CD4-positive, alpha-beta T cell (primary cell): ENCODE measurements at places on chromosomes 2 and 18. TPM values are rescaled to one million over a fixed set of nuclear protein-coding genes. Genes with fewer than 3 reads are reported as not detected.

Gene TACR1
- not detected for total RNA-seq

Gene RGPD3
- 0.11 TPM for total RNA-seq

Gene CENPA
- total RNA-seq, result 1.1 TPM

Gene TMEM247
- total RNA-seq, result not detected

Gene UGT1A5
- total RNA-seq, result not detected

Gene TMEM178A
- 0.22 TPM for total RNA-seq

Gene C18orf54
- 0.44 TPM for total RNA-seq

Gene SERPINB3
- total RNA-seq, result not detected

Gene STAT4
- 83.0 TPM for total RNA-seq

Gene CCL20
- 1.5 TPM for total RNA-seq

Gene PROM2
- total RNA-seq, result 0.73 TPM

Gene SP140L
- 64.1 TPM for total RNA-seq

GRCh38 chr2:39228413-39229209 is 15.2 kb downstream of the CDKL4 start:
- no peak for DNase-seq

- DNase-seq, result no peak
Observed at GRCh38 chr2:239966853-239967552, 58.1 kb downstream of the NDUFA10 start.

GRCh38 chr18:40258311-40258710 is 1696.7 kb upstream of the PIK3C3 start:
- no peak for DNase-seq

- DNase-seq, result no peak
Observed at GRCh38 chr2:39491653-39492052, 54.6 kb upstream of the MAP4K3 start.

GRCh38 chr2:230525682-230526081 is 109.7 kb downstream of the SP100 start:
- DNase-seq, result no peak

GRCh38 chr18:29779096-29779495 is 1263.4 kb downstream of the DSC3 start:
- no peak for DNase-seq

DNA sequence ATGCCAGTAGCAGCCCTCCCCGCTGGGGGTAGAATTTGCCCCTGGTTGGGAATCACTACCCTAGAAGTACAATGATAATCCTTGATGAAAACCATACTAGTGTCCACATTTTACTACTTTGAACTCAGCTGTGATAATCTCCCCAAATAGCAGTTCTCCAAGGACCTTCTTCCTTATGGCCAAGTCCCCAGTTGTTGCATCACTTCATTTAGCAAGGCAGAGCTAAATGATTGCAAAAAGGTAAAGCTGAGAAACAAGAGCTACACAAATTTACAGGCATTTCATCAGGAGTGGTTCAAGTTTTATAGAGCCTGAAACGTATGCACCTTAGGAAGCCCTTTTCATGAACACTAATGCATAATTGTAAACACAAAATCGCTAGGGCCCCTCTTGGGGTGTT is 44.9 kb upstream of the REL start:
- DNase-seq, result no peak

DNA sequence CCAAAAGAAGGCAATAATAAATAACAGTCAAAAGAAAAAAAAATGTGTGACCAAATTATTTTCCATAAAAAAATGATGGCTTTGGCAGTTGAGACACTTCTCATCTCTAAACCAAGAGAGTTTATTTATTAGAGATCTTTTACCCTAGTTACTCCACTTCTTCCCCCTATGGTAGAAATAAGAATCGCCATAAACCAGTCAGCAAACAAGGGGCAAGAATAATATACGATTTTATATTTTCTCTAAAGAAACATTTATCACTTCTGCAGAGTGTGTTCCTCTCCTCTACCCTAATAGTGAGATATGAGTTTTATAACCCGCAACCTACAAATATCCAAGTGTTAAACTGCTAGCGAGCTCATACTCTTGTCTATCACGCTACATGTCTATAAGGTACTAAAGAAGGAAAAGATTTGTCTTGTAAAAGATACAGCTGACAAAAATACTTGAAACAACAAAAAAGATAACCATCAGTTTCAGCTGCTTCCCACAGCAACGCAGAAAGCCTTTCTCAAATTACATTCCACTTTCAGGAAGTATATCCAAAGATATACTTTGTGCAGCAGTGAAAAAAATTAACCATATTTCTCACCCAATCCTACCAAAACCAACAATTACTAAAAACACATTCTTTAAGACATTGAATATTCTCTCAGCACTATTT is 2.3 kb downstream of the RNF103 start:
- no peak for DNase-seq

- no peak for DNase-seq
Observed at GRCh38 chr18:26386002-26386401, 159.8 kb downstream of the TAF4B start.

DNA sequence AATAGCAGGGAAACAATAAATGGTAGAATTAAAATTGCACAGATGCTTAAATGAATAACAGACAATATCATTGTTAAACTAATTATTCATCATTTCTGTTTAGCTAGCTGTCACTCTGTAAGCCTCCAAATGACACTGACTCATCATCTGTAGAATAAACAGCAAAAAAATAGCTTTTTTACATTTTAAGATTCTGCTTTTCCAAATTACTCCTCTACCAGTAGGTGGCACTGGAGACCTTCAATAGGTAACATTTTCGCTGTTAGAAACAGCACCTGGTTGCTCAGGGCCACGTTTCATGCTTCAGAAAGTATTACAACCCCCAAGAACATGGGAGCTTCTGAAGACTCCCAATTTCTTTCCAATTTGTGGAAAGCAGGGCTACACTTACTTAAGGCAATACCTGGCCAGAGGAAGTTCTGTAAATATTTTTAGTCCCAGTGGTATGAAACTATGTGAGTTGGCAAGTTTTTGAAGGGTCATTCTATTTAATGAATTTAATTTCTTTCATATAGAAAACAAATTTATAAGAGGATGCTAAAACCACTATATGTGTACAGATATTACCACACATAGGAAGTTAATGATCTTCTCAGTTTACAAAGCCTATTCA is 45.4 kb downstream of the TTN start:
- DNase-seq, result no peak

DNA sequence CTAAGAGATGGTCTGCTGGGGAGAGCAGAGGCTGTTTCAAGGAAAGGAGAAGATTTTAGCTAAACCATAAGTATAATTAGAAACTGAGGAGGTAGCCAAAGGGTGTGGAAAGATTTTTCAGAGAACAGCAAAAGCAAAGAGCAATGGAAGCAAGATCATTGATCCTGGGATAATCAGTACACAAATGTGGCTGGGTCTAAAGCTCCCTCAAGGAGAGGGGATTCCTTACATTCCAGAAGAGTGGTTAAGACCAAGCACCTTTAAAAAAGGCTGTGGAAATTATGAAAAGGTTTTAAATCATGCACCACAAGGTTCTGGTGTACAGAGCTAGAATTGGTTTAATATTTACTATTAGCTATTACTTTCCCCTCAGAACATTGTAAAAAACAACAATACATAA is 246.0 kb upstream of the UBE2E3 start:
- no peak for DNase-seq

- no peak for DNase-seq
Observed at GRCh38 chr2:3631851-3632659, 25.9 kb upstream of the ALLC start.

- no peak for DNase-seq
Observed at GRCh38 chr2:150812664-150813367, 325.3 kb upstream of the RND3 start.

DNA sequence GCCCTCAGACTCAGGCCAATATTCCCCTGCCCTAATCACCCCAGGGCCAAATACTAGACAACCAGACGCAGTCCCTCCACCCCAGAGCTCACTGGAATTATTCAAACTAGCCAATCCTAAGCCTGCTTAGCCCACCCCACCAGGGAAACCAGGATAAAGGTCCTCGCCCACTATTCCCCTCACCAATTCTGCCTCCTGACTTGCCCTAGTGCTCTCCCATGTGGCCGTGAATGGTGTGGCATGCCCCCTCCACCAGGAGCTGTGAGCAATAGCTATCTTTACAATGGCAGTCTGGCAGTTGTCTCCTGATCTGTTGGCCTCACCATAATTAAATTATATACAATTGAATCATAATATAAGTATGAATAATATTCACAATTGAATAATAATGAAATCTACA is 42.3 kb downstream of the FAM124B start:
- no peak for DNase-seq

GRCh38 chr2:173953047-173953424 is 12.1 kb downstream of the SP3 start:
- no peak for DNase-seq

DNA sequence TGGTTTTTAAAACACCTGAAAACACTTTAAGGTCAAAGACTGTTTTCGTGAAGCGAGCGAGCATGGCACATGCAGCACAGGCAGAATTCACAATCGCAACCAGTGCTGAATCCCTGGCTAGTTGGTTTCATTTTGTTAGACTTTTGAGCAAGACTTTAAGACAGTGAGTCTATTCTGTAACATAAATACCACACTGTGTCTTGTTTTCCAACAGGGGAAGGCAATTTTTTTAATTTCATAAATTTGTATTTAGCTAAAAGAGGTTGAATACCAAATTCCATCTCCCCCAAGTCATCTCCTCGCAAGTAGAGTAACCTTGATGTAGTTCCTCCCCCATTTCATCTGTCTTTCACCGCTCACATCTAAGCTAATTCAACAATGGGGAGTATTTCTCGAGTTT is 1.4 kb downstream of the CERKL start:
- no peak for DNase-seq

GRCh38 chr2:216540920-216541319 is 42.3 kb downstream of the RPL37A start:
- no peak for DNase-seq

DNA sequence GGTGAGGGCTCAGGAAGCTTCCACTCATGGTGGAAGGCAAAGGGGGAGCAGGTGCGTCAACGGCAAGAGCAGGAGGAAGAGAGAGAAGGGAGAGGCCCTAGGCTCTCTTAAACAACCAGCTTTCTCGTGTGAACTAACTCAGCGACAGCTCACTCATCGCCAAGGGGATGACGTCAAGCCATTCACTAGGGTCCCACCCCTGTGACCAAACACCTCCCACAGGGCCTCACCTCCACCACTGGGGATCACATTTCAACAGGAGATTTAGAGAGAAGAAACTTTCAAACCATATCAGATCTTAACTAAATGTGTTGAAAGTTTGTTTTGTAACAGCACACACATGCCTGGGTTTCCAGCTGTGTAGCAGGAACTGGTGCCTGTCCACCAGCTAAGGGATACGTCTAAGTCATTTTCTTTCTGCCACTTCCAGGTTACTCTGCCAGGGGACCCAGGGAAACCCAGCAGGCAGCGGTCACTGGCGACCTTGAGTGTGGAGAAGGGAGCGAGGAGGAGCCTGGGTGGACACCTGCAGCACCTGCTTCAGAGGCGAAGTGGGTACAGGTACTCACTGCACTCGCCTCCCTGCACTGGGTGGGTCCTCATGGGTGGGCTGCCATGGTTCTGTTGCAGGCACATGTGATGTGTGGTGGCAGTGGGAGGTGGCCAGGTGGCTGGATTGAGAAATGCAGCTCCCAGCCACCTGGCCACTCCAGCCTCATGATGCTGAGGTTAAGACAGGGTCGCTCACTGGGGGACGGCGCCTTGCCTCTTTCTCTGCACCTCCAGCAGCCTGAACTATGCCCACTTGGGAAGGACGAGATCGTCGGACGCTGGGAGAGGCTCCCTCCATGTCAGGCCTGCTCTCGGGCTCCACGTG is 8.4 kb upstream of the GPC1 start:
- DNase-seq, result no peak

- no peak for DNase-seq
Observed at GRCh38 chr2:54546518-54546917, 90.4 kb downstream of the SPTBN1 start.

- DNase-seq, result no peak
Observed at GRCh38 chr2:104432401-104432800, 421.5 kb upstream of the POU3F3 start.

- no peak for DNase-seq
Observed at GRCh38 chr2:102704531-102704930, 57.3 kb upstream of the TMEM182 start.

DNA sequence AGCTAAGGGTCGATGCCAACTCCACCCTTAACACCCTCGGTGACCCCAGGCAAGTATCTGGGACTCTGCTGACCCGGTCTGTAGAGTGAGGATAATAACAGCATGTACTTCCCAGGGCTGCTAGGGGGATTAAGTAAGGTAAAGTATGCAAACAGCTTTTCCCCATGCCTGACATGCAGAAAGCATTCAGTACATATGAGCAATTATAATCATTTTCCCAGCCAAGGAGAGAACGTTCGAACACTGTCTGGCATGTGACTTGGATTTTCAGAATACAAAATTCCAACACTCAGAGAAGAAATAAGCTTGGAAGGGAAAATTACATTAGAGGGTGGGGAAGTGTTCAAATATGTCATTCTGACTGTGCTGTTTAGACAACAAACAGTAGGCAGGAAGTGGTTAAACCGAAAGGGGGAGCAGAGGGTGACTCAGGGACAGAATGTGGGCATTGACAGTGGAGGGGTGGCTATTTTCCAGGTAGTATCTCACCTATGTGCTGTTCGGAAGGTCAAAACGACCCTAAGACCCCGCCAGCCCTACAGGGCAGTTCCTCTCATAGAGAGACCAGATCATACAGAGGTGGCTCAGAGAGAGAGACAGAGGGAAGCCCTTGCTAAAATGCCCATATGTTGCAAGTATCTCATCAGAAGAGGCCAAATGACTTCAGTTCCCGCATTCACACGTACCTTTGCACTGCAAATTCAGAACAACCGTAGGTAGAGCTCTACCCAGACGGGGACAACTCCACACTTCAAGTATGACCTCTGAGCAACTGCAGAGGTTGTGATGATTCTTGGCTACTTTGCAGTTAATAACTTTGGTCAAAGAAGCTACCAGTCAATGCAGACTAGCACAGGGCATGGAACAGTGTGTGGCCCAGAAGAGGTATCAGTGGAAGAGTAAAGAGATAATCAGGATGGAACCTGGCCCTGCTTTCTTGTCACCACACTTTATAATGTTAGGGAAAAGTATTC is 14.8 kb downstream of the ASPRV1 start:
- peak; percentile 87 for DNase-seq

DNA sequence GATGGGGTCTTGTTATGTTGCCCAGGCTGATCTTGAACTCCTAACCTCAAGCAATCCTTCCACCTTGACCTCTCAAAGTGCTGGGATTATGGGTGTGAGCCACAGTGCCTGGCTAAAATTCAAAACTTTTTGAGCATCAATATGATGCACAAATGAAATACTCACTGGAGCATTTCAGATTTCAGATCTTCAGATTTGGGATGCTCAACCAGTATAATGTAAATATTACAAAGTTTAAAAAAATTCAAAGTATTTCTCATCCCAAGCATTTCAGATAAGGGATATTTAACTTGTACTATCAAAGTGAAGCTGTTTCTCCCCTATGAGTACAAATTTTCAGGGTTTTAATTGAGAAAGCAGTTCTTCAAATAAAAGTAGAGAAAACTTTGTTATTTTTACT is 164.1 kb upstream of the CCDC68 start:
- DNase-seq, result no peak
